CD8-positive, alpha-beta memory T cell (primary cell): ENCODE measurements at places on chromosomes 12 and 14. TPM values are rescaled to one million over a fixed set of nuclear protein-coding genes. Genes with fewer than 3 reads are reported as not detected.

- no peak for DNase-seq
- H3K27me3 ChIP-seq: no peaks in the 10 kb centered on the region
- H3K4me1 ChIP-seq: peaks cover 27% of the 10 kb centered on the region
- peaks cover 33% of the 10 kb centered on the region for H3K36me3 ChIP-seq
- no peak overlapping the region for H3K4me3 ChIP-seq
Observed at GRCh38 chr14:89963288-89963978, 7.7 kb downstream of the TDP1 start.

DNA sequence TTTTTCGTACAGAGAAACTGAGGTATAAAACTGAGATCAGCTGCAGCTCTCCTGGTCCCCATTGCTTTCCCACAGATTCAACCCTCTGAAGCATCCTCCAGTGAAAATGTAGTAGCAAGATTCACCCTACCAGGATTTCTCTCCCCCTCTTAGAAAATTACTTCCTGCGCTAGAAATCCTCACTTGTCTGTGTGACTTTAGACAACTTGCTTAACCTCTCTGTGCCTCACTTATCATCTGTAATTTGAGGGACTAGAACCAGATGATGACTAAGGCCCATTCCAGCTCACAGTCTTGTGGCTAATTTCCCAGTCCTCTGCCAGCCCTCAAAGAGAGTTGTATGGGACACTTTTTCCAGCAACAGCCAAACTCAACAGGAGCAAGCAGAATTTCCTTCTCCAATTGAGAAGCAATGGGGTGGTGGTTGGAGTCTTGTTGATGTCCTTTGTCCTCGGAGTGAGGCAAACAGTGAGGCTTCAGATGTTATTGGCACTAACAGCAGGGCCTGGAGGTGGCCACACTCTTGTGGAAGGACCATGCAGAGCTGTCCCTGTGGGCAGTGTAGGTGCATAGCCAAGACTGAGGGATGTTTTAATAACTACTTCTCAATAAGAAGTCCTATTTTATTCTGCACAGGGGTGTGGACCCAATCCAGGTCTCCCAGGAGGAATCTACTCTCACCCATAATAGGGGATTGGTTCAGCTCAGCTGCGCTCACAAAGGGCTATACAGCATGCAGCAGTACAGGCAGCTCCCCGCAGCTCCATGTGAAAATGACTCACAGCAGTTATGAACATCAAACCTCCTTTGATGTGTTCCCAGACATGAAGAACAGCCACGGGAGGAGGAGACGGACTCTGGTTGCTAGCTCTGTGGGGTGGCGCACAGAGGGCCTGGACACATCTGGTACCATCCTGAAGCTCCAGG, 200.1 kb downstream of the DAD1 start:
- H3K4me3 ChIP-seq: no peak overlapping the region
- H3K36me3 ChIP-seq: no peaks in the 10 kb centered on the region
- no peaks in the 10 kb centered on the region for H3K4me1 ChIP-seq
- no peak for DNase-seq

- H3K27me3 ChIP-seq: no peaks in the 10 kb centered on the region
- peaks cover 25% of the 10 kb centered on the region for H3K4me1 ChIP-seq
- H3K27ac ChIP-seq: peak overlapping the region; percentile 95
- no peaks in the 10 kb centered on the region for H3K36me3 ChIP-seq
- peak; percentile 50 for DNase-seq
Observed at GRCh38 chr12:48105321-48105866, 485 bp downstream of the SENP1 start.

GRCh38 chr12:121184984-121185889, 24.7 kb upstream of the P2RX4 start:
- H3K36me3 ChIP-seq: no peaks in the 10 kb centered on the region
- no peak overlapping the region for H3K4me3 ChIP-seq
- no peak for DNase-seq
- no peaks in the 10 kb centered on the region for H3K27me3 ChIP-seq
- no peak overlapping the region for H3K27ac ChIP-seq

Gene LAG3
- 236 TPM for total RNA-seq
